ENCODE measurements at places on chromosomes 2 and 18.
A peak's percentile ranks its signal among the peaks of the same experiment; 100 is the strongest.

DNA sequence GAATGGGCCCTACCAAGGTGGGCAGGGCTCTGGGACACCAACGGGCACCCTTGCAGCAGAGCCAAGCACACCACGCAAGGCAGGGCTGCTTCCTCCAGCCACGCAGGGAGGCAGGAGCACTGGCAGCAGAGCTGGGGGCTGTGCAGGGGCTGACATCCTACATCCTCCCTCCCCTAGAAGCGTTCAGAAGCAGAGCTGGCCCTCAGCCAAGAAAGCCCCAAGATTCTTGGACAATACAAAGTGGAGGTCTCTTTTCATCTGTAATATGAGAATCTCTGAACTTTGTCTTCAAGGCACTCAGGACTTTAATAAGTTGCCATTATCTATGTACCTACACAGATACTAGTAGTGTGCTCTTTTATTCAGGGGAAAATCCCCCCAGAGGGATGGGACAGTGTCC is 128.1 kb upstream of the AGAP1 start:
- no peak for DNase-seq

DNA sequence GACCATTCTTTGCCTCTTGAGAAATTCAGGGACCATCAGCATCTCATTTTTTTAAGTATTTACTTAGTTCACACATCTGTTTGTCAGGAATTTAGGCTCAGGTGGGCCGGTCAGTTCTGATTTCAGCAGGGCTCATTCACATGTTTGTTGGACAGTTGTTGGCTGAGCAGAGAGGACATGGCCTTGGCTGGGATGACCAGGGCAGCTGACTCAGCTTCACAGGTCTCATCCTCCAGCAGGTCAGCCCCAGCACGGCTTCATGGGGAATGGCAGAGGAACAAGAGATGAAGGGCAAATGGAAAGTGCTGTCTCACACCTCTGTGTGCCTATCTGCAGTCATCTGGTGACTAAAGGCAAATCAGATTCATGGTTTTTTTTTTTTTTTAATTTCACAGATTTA is 136.1 kb upstream of the TMEM200C start:
- DNase-seq, result no peak

GRCh38 chr2:27914041-27914804 is 23.7 kb downstream of the BABAM2 start:
- no peak for DNase-seq

DNA sequence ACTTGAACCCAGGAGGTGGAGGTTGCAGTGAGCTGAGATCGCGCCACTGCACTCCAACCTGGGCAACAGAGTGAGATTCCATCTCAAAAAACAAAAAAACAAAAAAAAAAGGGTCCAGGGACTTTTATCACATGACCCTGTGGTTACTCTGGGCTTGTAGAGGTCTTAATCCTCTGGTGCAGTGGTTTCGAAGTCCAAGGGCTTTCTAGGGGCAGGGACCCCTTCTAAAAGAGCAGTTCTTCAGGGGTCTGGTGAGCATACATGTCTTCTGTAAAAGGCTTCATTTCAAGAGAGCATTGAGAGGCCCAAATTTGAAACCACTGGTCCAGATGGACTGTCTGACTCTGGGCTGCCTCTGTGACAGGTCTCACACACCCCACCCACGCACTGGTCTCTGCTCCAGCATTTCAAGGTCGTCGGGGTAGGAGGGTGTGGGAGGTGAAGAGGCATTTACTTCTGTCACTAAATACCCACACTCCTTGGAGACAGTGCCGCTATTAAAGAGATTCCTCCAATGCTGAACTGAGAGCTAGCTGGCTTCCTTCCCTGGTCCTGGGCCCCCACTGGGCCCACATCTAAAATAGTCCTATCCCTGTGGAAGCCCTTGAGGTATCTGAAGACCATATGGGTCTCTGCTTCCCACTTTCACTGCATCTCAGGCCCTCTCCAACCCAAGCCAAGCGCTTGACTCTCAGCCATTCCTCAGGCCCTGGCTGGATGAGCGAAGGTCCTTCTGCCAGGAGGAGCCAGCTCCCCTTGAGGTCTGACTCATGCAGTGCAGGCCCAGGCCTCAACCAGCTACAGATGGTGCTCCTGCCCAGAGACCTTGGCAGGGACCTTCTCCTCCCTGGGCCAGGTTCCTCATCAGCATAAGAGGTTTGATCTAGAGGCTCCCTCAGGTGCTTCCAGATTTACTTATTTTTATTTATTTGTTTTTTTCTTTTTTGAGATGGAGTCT is 44.8 kb downstream of the PAX8 start:
- no peak for DNase-seq

DNA sequence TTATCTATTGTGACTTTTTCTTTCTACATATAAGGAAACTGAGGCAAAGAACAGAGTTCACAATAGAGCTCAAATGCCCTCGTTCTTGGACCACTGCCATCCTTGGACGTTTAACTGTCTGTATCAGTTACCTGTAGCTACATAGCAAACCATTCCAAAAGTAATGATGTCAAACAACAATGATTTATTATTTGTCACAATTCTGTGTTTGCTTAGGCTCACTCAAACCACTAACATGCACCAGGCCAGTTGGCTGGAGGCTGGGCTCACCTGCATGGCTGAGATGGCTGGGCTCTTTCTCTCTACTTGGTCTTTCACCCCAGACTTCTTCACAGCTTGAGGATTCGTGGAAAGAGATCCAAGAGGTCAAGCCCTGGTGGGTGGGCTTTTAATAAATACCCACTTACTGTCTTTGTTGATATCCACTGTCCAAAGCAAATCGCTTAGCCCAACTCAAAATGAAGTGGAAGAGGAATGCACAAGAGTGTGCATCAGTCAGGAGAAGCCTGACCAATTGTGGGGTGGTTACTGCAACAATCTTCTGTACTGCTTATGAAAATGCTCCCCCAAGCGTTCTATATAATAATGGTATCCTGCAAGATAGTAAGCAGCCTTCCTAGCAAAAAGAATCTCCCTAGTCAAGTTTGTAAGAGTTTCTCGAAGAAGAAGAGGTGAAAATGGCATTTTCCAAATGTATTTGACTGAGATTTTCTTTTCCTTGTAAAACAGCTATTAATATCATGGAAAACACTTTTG is 163.5 kb upstream of the NT5C1B start:
- no peak for DNase-seq

- peak; percentile 82 for DNase-seq
Measured at GRCh38 chr18:8478166-8478967, 130.9 kb upstream of the RAB12 start.

DNA sequence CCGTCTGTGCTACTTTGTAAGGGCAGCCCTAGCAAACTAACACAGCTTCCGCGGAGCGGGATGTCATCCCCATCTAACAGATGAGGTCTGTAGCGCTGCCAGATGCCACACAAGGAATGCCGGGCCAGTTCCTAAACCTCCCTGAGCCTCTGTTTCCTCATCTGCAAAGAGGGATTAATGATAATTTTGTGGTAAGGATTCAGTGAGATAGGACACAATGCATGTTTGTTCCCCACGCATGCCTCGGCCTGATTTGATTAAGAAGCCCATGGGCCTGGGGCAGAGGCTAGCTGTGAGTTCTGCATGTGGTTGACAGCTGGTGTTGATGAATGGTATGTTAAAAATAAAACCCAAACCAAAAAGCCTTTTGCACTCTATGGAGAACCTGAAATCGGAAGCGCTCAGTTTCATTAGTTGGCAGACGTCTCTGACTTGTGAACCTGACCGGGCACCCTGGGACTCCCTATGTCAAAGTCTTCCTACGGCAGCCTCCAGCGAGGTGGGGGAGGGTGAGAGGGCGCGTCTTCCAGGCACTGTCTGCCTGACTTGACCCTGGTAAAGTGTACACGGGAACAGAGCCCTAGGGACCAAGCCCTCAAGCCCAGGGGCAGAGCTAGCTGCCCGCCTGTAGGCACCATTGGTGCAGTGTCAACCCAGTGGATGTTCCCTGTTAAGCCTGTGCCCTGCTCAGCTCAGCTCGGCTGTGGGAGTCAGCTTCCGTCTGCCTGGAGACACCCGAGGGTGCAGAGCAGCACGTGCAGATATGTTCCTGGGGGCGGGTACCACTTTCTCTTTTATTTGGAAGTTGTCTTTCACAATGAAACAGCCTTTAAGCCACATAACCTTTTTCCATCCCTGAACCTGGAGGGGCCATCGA is 14.8 kb upstream of the INHBB start:
- no peak for DNase-seq

DNA sequence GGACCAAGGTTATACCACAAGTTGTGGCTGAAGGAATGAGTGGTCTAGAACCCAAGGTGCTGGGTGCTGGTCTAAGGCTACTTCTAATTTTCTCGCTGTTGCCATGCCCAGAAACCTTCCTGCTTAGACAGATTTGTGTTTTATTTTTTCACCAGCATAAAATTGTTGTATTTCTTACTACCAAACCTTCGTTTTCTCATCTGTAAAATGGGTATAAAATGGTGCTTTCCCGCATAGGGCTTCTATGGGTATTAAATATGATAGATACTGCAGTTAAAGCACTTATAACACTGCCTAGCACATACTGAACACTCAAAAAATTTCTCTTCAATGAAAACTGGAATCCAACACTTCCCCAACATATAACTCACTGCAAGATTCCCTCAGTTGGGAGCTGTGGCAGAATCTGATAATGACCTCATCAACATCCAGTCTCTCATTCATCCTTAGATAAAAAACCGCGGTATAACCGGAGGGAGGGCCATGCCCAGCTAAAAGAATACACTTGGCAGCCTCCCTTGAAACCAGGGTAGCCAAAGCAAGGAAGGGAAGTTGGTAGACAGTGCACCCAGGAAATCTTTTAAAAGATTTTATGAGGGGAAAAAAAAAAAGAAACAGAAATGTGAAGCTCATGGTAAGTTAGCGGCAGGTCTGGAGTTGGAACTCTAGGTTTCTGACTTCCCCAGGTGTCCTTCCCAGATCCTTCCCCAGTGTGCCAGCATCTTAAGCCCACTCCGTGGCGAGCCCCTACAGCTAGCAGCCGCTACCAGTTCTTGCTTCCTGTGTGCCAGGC is 1.2 kb downstream of the NEMP2 start:
- no peak for DNase-seq

- DNase-seq, result no peak
Measured at GRCh38 chr2:157849591-157849990, 26.5 kb downstream of the ACVR1 start.

GRCh38 chr18:22773944-22774343 is 159.2 kb upstream of the RBBP8 start:
- no peak for DNase-seq

- peak; percentile 73 for DNase-seq
Measured at GRCh38 chr2:68643011-68643873, at the start of gene PROKR1. Gene PROKR1, plus strand, starts transcription at chr2:68643579. Its CDS starts 2,243 bp downstream, at chr2:68645822.

- DNase-seq, result no peak
Measured at GRCh38 chr2:226184940-226185615, 614.5 kb downstream of the IRS1 start.

- no peak for DNase-seq
Measured at GRCh38 chr2:62406573-62407043, 99.4 kb downstream of the TMEM17 start.

DNA sequence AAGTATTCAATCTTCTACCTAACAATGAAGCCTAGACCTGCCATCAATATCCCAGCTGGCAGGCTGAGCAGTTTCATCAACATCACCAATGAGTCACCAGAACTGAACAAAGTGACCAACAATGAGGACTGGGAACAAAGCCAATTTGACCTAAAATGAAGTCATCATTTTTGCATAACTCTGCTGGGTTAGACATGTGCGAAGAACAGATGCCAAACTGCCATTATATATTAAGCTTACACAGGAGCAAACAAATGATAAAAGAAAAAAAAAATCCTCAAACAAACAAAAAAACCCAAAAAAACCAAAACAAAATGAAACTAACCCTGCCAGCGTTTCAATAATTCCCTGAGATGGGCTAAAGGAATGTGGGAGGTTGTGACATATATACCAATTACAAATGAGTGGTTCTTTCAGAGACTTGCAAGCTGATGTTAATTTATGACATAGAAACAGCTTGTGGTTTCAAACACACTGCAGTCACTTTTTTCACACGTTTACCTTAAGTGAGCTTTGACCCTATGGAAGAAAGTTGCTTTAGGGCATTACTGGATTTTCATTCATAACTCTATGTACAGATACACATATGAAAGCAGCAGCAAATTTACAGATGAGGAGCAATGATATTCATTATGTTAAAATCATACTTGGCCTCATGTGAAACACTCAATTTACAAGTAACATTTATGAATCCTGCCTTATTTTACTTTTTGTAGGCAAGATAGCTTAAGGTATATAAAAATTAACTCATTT is 56.9 kb upstream of the CCDC141 start:
- peak; percentile 91 for DNase-seq

- no peak for DNase-seq
Measured at GRCh38 chr18:57581301-57581934, 5.1 kb downstream of the FECH start.

GRCh38 chr18:29147944-29148343 is 971.0 kb upstream of the CDH2 start:
- peak; percentile 74 for DNase-seq

- no peak for DNase-seq
Measured at GRCh38 chr2:227996366-227996765, 124.9 kb downstream of the DAW1 start.

DNA sequence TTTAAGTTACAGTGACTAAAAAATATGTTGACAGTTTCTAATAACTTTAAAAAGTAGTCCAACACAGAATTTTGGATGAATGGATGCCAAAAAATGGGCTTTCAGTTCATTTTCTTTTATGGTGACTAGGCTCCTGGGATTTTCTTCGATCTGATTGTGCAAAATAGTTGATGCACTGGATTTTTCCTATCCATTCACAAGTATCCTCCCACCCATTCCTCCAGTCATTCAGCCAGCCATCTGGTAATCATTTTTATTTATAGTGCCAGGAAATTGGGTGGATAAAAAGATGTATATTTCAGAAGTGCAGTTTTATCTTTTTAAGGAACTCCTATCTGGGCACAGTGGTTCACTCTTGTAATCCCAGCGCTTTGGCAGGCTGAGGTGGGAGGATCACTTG is 175.1 kb downstream of the PTPRM start:
- DNase-seq, result no peak

DNA sequence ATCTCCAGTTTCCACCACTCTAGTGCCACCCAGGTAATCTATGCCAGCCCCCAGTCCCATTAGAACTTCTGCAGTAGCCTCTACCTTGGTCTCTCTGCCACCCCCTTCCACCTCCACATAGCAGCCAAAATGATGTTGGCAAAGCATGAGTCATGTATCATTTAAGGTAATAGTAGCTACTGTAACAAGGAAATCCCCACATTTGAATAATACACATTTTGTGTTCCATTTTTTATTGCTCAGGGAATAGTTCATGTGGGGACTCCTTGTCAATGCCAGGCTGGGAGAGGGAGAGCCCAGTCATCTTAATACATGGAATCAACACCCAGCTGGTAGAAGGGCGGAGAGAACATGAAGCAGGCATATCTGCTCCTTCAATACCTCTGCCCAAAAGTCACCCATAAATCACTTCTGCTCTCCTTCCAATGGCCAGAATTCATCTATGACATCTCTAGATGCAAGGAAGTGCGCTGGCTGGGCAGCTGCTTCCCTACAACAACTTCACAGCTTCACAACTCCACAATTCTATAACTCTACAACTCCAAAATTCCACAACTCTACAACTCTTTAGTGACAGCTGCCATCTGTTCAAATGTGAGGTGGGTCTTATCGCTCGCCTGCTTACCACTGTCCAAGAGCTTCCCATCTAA is 70.6 kb upstream of the GLS start:
- DNase-seq, result no peak

Data from NCI-H146 (cell line).